CD4-positive, alpha-beta T cell treated with Interleukin-2 at 100 ng/mL for 4 hours (primary cell): ENCODE measurements at places on chromosomes 5 and 9.

- peak; percentile 44 for DNase-seq
Measured at GRCh38 chr9:96232539-96233241, 69.3 kb downstream of the HSD17B3 start.

DNA sequence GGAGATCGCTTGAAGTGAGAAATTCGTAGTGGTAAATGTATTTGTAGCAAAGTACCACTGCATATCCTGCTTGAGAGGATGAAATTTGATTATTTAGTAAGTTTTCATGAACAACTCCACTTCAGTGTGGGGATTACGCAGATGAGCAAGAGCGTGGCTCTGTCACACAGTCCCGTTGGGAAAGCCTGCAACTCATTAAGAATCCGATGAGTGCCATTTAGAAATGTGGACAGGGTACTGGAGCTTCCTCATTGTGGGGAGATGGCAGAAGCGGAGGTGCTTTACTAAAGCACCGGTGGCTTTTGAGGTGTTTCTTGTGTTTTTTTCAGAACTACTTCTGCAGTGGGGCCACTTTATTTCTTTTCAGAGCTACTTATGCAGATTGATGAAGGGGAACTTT lies 1.4 kb downstream of the TJP2 start:
- no peak for DNase-seq

DNA sequence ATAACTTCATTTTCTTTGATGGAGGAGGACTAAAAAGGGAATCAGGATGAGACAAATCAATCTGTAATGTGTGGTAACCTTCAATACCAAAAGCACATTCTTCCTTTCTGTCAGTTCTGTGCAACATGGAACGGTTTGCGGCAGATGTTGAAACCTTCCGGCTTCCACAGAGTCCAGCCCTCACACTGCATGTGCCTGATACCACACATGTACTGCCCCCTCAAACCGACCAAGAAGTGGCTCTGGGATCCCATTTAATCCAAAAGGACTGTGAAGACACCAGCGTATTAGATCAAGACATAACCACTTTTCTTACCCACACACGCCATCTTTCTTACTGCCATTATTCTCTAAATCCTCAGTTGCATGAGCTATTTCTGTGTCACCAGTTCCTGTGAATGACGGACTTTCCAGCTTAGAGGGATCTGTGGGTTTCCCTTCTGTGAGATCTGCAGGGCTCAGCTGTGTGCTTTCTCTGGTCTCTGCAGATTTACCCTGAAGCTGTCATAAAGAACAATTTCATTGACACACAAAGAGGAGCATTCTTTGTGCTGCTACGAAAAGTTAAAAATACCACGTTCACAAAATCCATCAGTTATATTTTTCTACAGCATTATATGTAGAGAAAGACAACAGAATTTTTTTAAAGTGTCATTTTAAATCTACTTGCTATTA lies 25.8 kb downstream of the NSUN2 start:
- DNase-seq = no peak

DNA sequence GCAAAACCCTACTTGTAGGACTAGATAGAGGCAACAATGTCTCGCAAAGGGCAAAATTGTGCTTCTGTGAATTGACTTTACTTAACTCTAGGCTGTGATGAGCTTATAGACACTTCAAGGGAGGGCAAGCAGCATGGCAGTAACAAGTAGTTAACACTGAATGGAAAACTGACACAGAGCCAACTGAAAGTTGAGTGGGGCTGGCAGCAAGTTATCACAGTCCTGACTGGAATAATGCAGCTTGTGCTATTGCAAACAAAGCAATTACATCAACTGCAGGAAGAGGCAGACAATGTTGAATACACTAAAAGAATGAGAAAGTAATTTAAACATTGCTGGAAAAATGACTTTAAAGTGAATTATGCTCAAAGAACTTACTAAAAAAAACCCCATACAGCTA lies 62.2 kb downstream of the RNF38 start:
- no peak for DNase-seq

- DNase-seq = no peak
Measured at GRCh38 chr9:26310294-26310693, 582.3 kb downstream of the CAAP1 start.

- DNase-seq = no peak
Measured at GRCh38 chr5:14481349-14481748, 100.2 kb upstream of the OTULINL start.

GRCh38 chr5:154385236-154385512 lies 60.6 kb upstream of the SAP30L start:
- peak; percentile 14 for DNase-seq

DNA sequence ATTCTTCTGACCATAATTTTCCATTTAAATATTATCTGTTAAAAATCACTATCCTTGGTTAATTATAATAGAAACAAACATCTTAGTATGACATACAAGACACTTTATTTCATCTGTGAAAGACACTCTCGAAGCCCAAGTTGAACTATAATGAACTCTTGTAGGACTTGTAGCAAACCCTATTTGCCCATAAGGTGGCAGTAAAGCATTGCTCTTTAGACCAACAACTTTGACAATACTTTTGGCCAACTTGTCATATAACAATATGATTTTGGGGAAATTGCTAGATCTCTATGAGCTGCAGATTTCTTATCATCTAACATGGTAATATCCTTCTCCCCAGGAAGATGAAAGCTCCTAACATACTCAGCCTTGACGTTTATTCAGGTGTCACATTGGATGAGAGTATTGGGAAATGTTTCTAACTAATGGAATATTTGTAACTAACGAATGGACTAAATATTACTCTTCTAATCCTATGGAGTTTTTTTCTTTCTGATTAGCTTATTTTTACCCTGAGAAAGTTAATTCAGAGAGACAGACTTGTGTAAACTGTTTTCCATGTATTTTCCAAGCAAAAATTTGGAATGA lies 11.0 kb downstream of the SPINK14 start:
- peak; percentile 44 for DNase-seq

- DNase-seq = no peak
Measured at GRCh38 chr9:129278391-129279237, 100.6 kb upstream of the IER5L start.

- DNase-seq = no peak
Measured at GRCh38 chr5:140182803-140183367, 7.9 kb downstream of the CYSTM1 start.

DNA sequence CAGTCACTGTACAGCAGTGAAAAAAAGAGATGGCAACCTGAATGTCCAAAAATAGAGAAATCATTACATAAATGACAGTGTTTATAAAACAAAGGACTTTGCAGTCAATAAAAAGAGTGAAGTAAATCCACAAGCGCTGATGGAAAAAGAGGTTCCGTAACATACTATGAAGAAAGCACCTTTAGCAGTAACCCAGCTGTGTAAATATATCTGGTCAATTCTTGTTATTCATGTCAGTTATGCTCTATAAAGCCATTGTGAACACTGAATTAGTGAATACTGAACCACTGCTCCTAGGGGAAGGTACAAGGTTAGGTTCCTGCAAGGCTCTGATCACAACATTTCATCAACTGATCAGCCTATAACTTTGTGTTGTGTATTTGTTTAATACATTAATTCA lies 39.5 kb downstream of the CCNJL start:
- no peak for DNase-seq

DNA sequence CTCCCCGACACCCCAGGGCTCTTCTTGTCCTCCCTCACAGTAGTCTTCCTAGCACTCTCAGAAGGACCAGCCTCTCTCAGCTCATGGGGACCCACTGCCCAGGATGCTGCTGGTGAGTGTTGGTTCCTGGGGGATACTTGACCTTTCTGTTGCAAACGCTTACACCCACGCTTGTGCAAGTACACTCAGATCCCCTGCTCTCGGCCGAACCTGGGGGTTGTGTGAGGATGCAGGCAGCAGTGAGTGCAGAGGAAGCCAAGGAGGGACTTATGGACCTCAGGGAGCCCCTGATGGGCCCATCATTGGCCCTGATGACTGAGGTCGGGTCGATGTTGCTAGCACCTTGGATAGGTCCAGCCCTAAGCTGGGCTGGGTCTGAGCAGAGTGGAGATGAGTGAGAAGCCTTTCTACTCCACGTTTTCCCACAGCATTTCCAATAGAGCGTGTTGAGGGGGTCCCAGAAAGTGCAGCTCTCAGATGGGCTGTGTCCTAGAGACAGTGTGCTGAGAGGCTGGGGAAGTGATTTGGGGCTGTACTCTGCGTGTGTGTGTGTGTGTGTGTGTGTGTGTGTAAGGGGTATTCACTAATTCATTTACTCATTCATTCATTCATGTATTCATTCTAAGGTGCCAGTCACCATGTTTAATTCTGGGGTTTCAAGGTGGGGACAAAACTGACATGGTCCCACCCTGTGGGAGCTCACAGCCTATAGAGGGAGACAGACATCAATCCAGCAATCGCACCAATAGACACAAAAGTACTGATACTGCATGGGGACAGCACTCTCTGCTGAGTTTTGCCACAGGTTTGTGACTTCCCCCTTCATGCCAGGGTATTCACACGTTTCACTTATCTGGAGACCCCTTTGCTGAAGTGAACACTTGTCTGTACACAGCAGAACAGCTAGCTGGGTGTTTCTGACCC lies 25.2 kb upstream of the PITX1 start:
- no peak for DNase-seq

DNA sequence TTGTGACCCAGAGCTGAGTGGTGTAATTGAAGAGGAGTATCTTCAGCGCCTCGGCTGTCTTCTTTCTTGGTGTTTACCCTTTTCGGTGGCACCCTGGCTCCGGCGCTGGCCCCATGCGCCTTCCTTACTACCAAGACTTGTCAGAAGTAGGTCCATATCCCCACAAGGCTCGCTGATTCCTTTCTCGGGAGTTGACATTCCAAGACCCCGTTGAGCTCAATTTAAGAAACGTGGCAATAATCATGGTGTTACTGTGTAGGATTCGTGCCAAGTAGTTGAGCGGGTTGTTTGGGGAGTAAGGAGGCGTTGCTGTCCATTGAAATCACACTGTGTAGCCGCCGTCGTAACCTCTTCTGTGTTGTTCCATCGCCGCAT lies 795 bp downstream of the NDUFAF2 start:
- no peak for DNase-seq

DNA sequence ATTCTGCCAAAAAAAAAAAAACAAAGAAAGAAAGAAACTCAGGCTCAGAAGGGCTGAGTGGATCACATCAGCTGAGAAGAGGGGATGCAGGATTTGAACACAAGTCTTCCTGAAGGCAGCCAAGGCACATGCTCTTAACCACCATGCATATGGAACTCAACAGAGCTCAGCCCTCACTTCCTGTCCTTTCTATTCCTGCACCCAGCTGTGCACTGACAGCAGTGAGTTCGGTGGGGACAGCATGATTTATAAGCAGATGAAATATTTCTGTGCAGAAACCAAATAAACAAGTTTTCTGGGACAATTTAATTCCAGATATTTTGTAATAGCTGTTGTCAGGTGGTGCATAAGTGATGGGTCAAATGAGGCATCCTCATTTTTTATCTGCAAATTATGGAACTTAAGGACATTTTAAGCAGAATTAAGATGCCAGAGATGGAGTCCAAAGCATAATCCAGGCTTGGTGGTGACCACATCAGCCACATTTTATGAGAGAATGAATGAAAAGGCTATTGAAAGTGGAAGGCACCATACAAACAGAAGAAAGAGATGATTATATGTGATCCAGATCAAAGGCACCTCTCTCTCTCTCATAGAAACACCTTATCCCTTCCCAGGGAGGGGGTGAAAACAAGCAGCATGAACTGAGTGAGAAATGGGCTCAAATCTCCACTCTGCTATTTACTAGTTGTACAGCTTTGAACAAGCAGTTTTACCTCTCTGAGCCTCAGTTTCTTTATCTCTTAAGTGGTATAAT lies 303.6 kb upstream of the MSX2 start:
- DNase-seq = no peak

GRCh38 chr5:73282383-73282782 lies 109.4 kb downstream of the TMEM174 start:
- no peak for DNase-seq

- DNase-seq = no peak
Measured at GRCh38 chr9:14437354-14438231, 123.7 kb upstream of the NFIB start.

DNA sequence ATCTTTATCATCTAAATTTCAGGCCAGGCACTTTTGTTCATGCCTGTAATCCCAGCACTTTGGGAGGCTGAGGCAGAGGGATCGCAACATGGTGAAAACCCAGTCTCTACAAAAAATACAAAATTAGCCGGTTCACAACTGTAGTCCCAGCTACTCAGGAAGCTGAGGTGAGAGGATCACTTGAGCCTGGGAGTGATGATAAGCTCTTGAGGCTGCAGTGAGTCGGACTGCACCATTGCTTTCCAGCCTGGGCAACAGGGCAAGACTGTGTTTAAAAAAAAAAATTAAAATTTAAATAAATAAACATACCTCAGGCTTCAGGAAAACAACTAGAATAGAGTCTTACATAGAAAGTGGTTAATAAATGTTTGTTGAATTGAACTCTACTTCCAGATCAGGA lies 147.4 kb downstream of the AGTPBP1 start:
- no peak for DNase-seq

DNA sequence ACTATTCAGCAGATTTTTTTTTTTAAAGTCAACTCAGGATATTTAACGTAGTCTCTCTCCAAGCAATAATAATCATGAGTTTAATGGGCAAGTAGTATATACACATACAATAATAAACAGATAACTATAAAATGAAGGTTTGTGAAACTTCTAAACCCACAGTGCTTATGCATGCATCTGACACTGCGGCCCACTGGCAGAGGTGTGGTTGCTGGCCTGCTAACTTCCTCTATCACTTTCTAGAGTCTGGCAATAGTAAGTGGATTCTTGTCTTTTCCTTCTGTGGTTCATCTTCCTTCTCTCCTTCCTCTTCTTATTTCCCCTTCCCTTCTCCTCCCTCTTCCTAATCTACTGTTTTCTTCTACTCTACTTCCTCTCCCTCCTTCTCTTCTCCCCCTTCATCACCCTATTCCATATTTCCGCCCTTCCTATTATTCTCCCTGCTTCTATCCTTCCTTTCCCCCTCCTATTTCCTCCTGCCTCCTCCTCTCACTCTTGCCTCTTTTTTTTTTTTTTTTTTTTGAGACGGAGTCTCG lies 18.6 kb upstream of the AGXT2 start:
- no peak for DNase-seq

- DNase-seq = no peak
Measured at GRCh38 chr5:169871826-169872490, 108.3 kb downstream of the INSYN2B start.

GRCh38 chr5:96761618-96762017 lies 46.1 kb downstream of the ERAP1 start:
- no peak for DNase-seq

- no peak for DNase-seq
Measured at GRCh38 chr9:120856700-120857099, 14.0 kb upstream of the PSMD5 start.

DNA sequence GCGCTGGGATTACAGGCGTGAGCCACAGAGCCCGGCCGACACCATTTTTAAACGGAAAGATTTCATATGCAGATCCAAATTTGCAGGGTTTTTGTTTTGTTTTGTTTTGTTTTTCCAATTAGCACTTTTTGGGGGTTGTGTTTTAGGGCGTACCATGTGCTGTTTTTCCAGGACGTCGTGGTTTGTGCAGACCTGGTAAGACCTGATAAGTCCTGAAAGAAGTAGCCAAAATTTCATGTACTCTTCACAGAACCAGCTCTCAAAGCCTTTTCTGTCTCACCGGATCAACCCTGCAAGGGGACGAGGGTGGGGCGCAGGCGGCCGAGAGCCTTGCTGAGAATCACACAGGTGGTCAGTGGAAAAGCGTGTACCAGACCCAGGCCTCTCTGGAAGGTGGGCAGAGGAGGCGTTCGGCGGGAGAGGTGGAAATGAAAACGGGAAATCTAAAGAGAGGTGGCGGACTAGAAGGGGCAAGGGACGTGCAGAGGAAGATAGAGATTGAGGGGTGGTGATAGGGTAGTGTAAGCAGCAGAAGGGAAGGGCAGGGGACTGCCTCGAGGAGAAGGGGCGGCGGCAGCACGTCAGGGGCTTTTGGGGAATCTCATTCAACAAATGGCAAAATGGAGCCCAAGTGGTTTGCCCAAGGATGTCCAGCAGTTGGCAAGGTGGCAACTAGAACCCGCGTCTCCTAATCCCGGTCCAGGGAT lies 1.1 kb upstream of the FAF2 start:
- DNase-seq = peak; percentile 4
